ENCODE measurements at places on chromosomes 7 and 10.
A peak's percentile ranks its signal among the peaks of the same experiment; 100 is the strongest.

DNA sequence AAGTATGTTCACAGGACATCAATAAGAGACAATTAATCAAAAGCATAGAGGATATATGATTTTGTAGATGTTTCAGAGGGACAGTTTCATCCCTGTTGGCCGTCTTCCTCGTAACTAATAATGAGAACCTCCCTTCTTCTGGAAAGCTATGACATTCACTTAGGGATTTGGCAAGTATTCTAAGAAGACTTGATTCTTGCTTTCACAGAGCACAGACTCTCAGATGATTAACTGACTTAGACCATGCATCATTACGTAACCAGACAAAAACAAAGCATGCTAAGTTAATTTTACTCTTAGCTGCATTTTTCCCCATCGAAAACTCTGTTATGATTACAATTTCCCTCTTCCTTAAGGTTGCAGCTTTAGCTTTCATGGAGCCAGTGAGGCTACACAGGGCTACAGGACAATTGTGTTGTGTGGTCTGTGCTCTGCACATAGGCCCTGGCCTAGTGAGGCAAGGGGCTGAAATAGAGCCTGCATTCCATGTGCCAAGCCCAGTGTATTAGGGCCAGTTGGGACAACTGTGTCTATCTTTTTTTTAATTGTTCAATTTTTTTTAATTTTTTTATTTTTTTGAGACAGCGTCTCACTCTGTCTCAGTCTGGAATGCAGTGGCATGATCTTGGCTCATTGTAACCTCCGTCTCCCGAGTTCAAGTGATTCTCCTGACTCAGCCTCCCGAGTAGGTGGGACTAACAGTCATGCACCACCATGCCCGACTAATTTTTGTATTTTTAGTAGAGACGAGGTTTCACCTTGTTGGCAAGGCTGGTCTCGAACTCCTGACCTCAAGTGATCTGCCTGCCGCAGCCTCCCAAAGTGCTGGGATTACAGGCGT is 105.3 kb downstream of the PLXDC2 start:
- DNase-seq = peak; percentile 15

GRCh38 chr7:113199136-113199535 is 80.8 kb upstream of the SMIM30 start:
- no peak for DNase-seq

GRCh38 chr7:53070883-53071282 is 35.5 kb downstream of the POM121L12 start:
- no peak for DNase-seq

- DNase-seq = no peak
These were observed 85.6 kb upstream of the FRMD4A start for GRCh38 chr10:14416308-14416700.

GRCh38 chr7:91299952-91300775 is 35.9 kb downstream of the FZD1 start:
- DNase-seq = no peak

DNA sequence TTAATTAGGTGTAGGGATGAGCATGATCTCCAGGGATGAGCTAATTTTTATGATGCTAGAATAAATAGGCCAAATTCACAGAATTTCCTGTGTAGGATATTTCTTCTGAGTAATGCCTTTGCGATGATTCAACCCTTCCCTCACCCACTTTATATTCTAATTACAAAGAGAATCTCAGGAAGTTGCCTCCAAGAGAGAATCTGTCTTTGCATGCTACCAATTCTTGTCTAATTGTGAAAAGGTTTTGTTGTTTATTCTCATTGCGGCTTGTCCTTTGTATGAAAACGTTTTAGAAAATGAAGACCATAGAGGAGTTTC is 6.3 kb downstream of the C7orf57 start:
- DNase-seq = no peak

DNA sequence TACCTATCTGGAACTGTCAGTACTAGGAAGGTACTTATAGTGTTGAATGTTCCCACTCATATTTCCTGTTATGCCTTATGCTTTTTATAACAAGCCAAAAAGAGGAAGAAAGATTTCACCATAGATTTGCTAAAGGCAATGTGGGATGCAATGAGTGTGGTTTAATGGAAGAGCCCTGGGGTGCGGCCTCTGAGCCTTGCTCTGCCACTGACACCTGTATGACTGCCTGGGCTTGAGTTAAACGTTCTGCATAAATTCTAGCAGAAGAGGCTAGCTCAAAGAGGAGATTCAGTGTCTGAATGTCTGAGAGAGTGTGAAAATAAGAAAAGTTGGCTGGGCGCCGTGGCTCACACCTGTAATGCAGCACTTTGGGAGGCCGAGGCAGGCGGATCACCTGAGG is 143.8 kb downstream of the TPST1 start:
- DNase-seq = no peak

GRCh38 chr10:76657337-76658012 is 980.1 kb downstream of the KCNMA1 start:
- DNase-seq = no peak

DNA sequence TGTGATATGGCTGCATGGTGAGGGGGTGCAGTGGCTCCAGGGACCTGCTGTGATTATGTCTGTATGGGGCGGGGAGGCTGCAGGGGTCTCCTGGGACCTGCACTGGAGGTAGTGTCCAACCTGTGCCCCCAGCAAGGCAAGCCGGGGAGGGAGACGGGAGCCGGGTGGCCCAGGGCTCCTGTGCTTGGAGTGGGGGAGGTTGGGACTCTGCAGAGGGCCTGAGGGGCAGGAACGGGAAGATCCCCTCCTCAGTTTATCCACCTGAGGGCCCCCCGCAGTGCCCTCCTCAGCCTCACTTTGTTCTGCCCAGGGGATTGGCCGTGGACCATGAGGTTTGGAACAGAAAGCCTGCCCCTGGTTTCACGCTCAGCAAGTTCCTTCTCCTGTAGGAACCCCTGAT is 22.8 kb upstream of the PWWP2B start:
- no peak for DNase-seq
